SJSA1 (cell line): ENCODE measurements at places on chromosomes 6 and 20. TPM values are rescaled to one million over a fixed set of nuclear protein-coding genes. Genes with fewer than 3 reads are reported as not detected.

The POM121L2 gene
- total RNA-seq, result not detected in 2 replicates

The LY6G6C gene
- not detected in 2 replicates for total RNA-seq

The SOBP gene
- total RNA-seq, result 0.31 and 1.4 TPM in 2 replicates

The FOXA2 gene
- 12.8 and 14.0 TPM in 2 replicates for total RNA-seq

The SLC16A10 gene
- total RNA-seq, result 0.06 TPM in 1 of 2 replicates, not detected in the other

The COL20A1 gene
- total RNA-seq, result not detected in 2 replicates

DNA sequence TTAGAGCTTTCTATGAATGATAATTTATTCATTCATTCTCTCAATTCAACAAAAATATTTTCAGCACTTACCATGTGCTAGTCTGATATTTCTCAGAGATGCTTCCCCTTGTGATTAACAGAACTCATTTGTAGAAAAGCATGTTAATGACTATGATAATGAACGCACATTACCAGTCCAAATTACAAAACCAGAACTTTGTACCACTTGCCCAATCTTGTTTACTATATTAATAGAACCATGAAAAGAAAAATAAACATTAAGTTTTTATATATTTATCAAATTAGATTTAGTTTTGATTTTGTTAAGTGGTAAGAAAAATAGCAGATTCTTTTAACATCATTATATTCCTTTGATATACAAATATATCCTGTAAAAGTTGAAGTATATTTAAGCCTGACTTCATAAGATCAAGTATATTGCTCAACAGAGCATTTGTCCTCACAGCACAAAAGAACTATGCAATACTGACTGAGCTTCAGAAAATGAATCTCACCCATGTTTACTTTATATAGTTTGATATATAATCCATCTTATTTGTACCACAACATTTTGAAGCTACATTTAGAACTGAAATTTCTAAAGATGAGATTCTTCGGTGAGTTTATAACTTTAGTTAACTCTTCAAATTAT lies 48.9 kb downstream of the TMEM244 start:
- DNase-seq, result no peak
- no peak overlapping the region for H3K27ac ChIP-seq
- H3K36me3 ChIP-seq, result no peaks in the 10 kb centered on the region
- H3K4me1 ChIP-seq, result no peaks in the 10 kb centered on the region
- H3K27me3 ChIP-seq, result 0 out of 2 replicates have a peak, but pooled peaks cover 3% of the 10 kb centered on the region

DNA sequence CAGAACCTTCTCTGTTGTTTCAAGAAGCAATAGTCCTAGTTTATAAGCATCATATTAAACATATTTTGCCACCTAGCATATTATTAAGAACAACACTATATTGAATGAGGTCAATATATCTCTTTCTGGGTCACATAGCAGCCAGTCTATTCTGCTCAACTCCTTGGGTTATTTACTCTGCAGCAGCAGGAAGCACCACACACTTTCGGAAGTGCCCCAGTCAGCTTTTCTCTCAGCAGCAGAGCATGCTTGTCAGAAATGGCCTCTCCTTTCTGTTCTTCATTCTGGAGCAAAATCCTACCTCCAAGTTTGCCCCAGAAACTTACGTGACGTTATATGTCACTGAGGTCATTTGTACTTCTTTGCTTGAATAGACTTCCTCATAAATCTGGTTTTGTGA lies 22.7 kb downstream of the CFAP206 start:
- no peak for DNase-seq
- no peaks in the 10 kb centered on the region for H3K4me1 ChIP-seq
- H3K4me3 ChIP-seq, result no peak overlapping the region
- 0 out of 2 replicates have a peak, but pooled peaks cover 6% of the 10 kb centered on the region for H3K27me3 ChIP-seq
- H3K27ac ChIP-seq, result no peak overlapping the region

GRCh38 chr6:38262609-38263008 lies 377.1 kb downstream of the BTBD9 start:
- H3K4me1 ChIP-seq, result peaks cover 63% of the 10 kb centered on the region
- no peaks in the 10 kb centered on the region for H3K27me3 ChIP-seq
- peak overlapping the region; percentile 98 for H3K27ac ChIP-seq
- no peaks in the 10 kb centered on the region for H3K36me3 ChIP-seq
- H3K4me3 ChIP-seq, result 0 out of 2 replicates have a peak overlapping the region, but pooled peaks have one; percentile 5

DNA sequence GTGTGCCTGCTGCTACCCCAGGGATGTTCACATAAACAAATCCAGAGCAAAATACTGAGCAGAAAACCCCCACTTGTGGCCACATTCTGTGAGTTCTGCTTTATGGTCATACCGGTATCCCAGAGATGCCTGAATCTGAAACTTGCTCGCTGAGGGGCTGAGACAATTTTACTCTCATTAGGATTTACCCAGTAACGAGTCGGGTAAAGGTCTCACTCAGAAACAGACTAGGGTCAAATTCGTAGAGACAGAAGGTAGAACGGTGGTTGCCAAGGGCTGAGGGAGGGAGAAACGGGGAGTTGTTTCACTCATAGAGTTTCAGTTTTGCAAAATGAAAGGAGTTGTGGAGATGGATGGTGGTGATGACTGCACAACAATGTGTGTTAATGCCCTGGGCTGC lies 45.4 kb upstream of the NKX2-2 start:
- no peaks in the 10 kb centered on the region; the same call in 1 of the 2 replicates for H3K27me3 ChIP-seq
- DNase-seq, result no peak
- no peak overlapping the region for H3K27ac ChIP-seq
- no peak overlapping the region for H3K4me3 ChIP-seq
- no peaks in the 10 kb centered on the region for H3K4me1 ChIP-seq

GRCh38 chr6:36386495-36387439 lies 702 bp downstream of the ETV7 start:
- peaks cover 16% of the 10 kb centered on the region for H3K4me1 ChIP-seq
- peak; percentile 81 for DNase-seq
- peak overlapping the region; percentile 31 for H3K27ac ChIP-seq
- H3K36me3 ChIP-seq, result no peaks in the 10 kb centered on the region
- H3K4me3 ChIP-seq, result peak overlapping the region; percentile 43

GRCh38 chr20:59069026-59069425 lies 26.4 kb upstream of the PRELID3B start:
- H3K4me3 ChIP-seq, result no peak overlapping the region
- H3K36me3 ChIP-seq, result no peaks in the 10 kb centered on the region
- H3K4me1 ChIP-seq, result no peaks in the 10 kb centered on the region
- DNase-seq, result no peak
- no peak overlapping the region for H3K27ac ChIP-seq
- H3K27me3 ChIP-seq, result peaks cover 48% of the 10 kb centered on the region

DNA sequence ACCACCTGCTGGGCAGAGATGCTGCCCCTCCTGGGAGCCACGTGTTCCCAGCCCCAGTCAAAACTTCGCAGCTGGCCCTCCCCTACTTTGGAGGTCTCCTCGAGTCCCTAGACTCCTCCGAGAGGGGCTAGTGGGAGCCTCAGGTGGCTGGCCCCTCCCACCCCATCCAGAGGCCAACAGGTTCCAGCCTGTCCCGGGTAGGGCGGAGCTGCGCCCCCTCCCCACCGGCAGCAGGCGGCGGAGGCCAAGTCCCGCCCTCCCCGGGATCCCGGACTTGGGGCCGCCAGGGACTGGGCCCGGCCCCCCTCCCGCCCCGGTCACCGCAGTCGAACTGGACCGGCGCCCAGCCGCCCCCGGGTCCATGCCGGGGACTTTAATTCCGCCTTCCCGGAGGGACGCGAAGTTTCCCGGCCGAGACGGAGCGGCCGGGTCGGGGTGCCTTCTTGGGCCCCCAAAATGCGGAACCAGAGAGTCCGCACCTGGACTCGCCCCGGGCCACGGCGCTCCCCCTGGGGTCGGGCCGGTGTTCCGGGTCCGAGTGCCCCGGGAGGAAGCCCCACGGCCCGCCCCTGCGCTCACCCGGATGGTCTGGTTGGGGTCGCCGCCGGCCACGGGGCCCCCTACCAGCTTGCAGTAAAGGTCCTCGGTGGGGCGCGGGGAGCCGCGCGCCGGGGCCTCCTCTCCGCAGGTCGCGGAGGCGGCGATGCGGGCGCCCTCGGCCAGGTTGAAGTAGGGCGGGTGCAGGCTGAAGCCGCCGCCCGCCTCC lies 559 bp downstream of the LAMA5 start:
- no peak for DNase-seq
- peaks cover 80% of the 10 kb centered on the region for H3K4me1 ChIP-seq
- peaks cover 27% of the 10 kb centered on the region for H3K27me3 ChIP-seq
- H3K27ac ChIP-seq, result no peak overlapping the region
- peak overlapping the region; percentile 47 for H3K4me3 ChIP-seq
- no peaks in the 10 kb centered on the region for H3K36me3 ChIP-seq

GRCh38 chr6:132865364-132865763 lies 51.0 kb downstream of the RPS12 start:
- H3K36me3 ChIP-seq, result no peaks in the 10 kb centered on the region
- no peak for DNase-seq
- no peak overlapping the region for H3K27ac ChIP-seq
- no peak overlapping the region for H3K4me3 ChIP-seq
- H3K27me3 ChIP-seq, result no peaks in the 10 kb centered on the region; the same call in 1 of the 2 replicates

DNA sequence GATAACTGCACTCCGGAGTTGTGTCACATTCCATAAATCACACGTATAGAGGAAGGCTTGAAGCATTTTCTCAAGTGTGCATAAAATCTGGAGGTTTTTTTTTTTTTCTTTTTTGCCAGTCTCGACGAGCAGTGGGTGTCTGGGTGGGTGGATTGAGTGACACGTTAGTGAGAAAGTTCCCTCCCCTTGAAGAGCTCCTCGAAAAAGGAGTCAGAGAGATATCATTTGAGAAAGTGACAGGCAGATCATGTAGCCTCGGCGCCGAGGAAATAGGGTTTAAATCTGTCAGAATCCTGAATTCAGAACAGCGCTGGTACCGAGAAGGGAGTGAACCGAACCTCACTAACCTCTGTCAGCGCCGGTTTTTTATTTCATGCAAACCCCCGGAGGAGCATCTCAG lies 269.5 kb upstream of the ARID1B start:
- DNase-seq, result no peak
- no peaks in the 10 kb centered on the region for H3K27me3 ChIP-seq

- H3K36me3 ChIP-seq, result no peaks in the 10 kb centered on the region
- no peaks in the 10 kb centered on the region for H3K4me1 ChIP-seq
- no peak overlapping the region for H3K27ac ChIP-seq
- no peak overlapping the region for H3K4me3 ChIP-seq
Observed at GRCh38 chr6:13175759-13176158, 152.6 kb downstream of the TBC1D7 start.

GRCh38 chr20:44785768-44786167 lies 24.6 kb downstream of the RIMS4 start:
- DNase-seq, result no peak
- no peak overlapping the region for H3K27ac ChIP-seq
- no peak overlapping the region for H3K4me3 ChIP-seq
